Activated T-cell treated with anti-CD3 and anti-CD28 coated beads, Interleukin-2, amount 50 U/mL, for 24 hours (primary cell): ENCODE measurements at places on chromosomes 2 and 18.

- no peak for DNase-seq
Observed at GRCh38 chr2:47336259-47337238, 66.4 kb upstream of the MSH2 start.

DNA sequence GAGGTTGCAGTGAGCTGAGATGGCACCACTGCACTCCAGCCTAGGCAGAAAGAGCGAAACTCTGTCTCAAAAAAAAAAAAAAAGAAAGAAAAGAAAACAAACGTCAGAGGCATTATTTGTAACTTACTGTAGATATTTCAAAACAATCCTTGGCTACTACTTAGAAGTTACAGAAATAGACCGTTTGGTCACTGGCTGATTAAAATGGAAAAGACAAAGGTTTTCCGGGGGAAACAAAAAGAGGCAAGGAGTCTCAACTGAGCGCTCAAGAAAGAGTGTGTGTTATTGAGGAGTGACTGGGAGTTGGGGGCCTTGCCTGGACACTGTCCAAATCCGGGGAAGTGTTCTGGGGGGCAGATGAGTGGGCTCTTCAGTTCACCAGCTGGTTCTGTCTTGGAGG is 47.6 kb downstream of the TEX44 start:
- no peak for DNase-seq

DNA sequence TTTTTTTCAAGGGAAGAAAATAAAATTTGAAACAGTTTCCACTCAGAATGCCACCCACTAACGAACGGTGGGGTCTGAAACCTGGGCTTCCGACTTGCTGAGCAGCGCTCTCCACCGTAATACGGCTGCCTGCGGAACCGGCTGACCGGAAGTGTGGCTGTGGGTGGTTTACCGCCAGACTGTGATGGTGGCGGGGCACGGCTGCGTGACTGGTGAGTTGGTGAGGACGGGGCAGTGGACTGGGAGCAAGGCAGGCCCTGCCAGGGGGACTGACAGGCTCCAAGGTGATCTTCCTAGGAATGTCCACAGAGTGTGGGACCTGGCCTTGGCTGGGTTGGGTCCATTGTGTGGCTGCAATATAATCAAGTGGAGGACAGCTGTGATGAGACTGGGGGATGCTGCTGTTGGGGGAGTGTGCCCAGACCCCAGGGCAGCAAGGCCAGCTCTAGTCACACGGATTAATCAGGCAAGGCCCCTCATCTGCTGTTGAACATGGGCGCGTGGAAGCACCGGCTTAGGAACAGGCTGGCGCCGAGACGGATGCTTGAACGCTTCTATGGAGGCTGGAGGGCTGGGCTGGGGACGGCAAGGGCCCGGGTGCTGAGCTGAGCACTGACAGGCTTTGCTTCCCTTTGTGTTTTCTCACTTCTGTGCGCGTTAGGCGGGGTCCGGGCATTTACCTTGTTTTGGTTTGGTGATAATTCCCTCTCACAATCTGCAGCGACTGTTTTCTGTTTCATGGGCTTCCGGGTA is 357.7 kb upstream of the SPRED2 start:
- DNase-seq = no peak

- DNase-seq = no peak
Observed at GRCh38 chr18:58223717-58224424, 179.8 kb downstream of the NEDD4L start.

GRCh38 chr2:18787726-18788125 is 198.4 kb upstream of the NT5C1B start:
- no peak for DNase-seq

DNA sequence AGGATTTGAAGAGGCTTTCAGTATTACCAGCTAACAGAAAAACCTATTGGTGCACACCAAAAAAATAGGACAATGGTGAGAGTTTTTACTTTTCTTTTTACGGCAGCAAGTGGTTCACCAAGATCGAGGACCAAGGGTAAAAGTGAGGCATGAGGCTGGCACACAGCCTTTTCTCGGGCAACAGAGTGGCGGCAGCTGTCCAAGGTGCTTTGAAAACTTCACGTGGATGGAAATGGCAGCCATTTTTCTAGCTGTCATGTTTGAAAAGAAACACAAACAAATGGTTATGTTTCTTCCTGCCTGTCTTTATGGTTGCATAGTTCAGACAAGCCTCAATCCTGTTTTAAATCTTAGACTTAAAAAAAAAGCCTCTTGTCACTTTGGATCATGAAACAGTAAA is 812.5 kb upstream of the CHAC2 start:
- DNase-seq = no peak

GRCh38 chr2:239423551-239423950 is 22.7 kb upstream of the HDAC4 start:
- no peak for DNase-seq

DNA sequence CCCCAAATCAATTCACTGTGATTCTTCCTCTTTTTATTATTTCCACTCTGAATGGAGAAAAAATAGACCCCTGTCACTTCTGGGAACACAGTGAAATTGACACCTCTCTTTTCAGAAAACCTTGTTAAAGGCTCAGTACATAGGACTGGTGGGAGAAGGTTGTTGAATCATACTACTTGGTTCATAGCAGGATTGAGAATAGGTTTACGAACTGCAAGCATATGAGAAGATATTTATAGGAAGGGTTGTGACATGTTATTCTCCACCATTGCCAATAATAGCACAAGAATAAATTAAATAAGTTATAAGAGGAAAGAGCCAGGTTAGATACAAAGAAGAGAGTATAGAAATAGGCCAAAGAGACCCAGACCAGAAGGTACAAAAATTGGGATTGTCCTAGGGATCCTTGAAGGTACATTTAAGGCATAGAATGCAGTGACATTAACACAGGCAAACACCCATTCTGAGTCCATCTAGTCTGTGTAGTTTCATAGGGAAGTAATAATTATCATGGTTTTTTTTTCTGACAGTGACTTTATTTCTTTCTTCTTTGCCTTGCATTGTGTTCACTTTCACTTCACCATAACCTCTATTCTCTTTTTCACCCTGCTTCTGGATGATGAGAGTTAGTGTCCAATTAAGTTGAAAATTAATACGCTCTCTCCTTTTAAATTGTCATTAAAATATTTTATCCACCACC is 21.8 kb upstream of the SERPINE2 start:
- no peak for DNase-seq

GRCh38 chr2:45833968-45834344 is 182.5 kb downstream of the PRKCE start:
- DNase-seq = no peak
